Inflammatory macrophage (primary cell): ENCODE measurements at places on chromosomes 12 and 14.

DNA sequence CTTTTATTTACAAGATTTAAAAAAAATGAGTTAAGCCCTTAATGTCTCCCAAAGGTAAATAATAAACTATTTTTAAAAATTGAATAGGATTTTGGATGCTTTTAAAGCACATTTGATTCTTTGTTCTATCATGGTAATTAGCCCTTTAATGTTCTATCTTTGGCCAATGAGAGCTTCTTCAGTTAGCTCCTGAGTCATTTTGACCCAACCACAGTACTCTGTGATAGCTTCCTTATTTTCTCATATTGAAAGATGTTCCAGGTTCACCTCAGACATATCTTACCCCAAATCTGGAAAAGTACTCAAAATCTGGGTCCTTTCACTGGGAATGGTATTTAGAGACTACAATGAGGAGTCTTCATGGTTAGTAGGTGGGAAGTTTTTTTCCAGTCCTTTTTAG is 98.0 kb downstream of the MYRFL start:
- no peak for DNase-seq

- peak; percentile 72 for DNase-seq
Measured at GRCh38 chr14:105026033-105026785, 5.3 kb upstream of the CDCA4 start.

- DNase-seq: no peak
Measured at GRCh38 chr12:104507672-104508071, 50.9 kb downstream of the CHST11 start.

DNA sequence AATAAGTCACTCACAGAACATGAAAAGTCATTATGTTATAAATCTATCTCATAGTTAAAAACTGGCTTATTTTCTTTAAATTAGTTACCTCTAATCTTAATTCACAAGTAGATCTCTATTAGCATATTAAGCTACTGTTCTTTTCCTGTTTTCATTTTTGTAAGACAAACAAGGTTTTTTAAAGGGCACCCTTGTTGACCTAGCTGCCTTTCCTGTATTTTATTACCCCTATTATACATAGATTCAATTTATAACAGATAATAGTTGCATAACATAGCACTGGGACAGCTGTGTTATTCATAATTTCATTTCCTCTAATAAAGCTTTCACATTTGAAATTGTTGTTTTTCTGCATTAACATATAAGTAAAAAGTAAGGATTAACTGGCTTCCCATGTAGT is 1500.7 kb upstream of the FLRT2 start:
- no peak for DNase-seq

DNA sequence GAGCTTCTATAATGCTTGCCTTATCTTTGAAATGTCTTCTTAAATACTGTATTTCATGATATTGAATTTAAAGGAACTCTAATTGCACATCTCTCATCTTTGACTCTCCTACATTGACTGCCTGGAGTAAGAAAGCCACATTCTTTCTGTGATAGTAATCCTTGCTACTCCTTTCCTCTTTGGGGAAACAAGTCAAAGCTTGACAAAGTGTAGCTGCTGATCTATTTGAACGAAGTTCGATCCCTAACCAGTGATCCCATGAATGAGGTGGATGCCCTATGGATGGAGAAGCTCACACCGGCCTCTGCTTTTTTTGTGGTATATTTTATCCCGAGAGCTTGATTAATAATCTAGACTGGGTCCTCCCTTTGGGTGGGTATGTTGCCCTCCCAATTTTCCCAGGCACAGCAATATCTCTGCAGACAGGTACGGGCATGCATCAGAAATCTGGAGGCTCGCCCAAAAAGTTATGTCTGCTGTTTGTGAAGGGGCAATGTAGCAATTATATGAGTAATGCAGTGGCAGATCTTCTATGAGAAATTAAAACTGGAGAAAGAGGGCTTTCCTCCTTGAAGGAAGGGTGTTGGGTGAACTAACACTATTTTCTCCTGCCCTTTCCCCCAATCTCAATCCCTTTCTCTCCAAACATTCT is 163.0 kb upstream of the FRMD6 start:
- no peak for DNase-seq

- DNase-seq: no peak
Measured at GRCh38 chr14:50070840-50071548, 45.4 kb downstream of the VCPKMT start.

- DNase-seq: peak; percentile 83
Measured at GRCh38 chr12:110661337-110661972, 27.5 kb downstream of the HVCN1 start.

GRCh38 chr12:96441816-96442215 is 41.6 kb upstream of the CDK17 start:
- DNase-seq: no peak

GRCh38 chr12:57541001-57541400 is 6.0 kb downstream of the DCTN2 start:
- no peak for DNase-seq

DNA sequence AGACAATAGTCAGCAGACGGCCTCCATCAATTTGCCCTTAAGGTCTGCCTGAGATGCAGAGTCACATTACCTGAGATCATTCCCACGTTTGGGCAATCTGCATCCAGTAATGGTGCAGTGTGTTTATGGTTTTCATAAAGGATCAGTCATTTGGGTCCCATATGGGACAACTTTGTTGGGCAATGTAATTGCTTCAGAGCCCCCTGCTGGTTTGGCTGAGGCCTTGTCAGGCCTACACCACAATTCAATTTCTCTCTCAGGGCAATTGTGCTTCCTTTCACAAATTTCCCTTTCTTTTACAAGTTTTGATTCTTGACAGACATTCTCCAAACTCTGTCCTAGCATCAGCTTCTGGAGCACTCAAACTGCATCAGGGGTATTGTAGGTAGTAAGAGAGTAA is 191.2 kb upstream of the SSTR1 start:
- no peak for DNase-seq

DNA sequence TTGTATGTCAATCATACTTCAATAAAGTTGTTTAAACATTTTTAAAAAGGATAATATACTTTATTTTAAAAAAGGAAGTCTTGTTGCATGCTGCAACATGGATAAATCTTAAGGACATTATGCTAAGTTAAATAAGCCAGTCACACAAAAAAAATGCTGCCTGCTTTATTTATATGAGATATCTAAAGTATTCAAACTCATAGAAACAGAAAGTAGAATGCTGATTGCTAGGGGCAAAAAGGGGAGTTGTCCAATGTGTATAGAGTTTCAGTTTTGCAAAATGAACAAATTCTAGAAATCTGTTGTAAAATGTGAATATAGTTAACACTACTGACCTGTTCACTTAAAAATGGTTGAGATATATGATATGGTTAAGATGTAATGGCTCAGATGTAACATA is 8.7 kb downstream of the KLRC4 start:
- no peak for DNase-seq

DNA sequence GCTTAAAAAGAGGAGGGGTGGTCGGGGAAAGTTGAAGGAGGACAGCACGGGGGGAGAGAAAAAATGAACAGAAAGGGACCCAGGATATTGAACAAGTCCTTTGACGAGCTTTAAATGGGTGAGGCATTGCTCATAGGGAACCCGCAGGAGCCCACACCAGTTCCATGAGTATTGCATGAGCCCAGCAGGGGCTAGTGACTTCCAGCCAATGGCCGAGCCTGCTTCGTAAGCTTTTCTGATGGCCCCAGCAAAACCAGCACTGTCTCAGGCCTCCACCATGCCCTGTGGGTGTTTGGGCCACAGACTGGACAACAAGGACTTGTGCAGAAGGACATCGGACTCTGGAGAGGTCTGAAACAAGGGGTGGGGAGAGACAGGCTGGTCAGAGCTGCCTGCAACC is 109.5 kb downstream of the ZFP36L1 start:
- peak; percentile 36 for DNase-seq

- DNase-seq: no peak
Measured at GRCh38 chr14:74240794-74241651, 1.8 kb downstream of the VSX2 start.
